ENCODE measurements at places on chromosomes 1 and 21.
A peak's percentile ranks its signal among the peaks of the same experiment; 100 is the strongest.

GRCh38 chr1:154407198-154408091 is 2.3 kb downstream of the IL6R start:
- DNase-seq: peak; percentile 83

- peak; percentile 19 for DNase-seq
Measured at GRCh38 chr1:94382201-94382600, 36.0 kb upstream of the ABCD3 start.

DNA sequence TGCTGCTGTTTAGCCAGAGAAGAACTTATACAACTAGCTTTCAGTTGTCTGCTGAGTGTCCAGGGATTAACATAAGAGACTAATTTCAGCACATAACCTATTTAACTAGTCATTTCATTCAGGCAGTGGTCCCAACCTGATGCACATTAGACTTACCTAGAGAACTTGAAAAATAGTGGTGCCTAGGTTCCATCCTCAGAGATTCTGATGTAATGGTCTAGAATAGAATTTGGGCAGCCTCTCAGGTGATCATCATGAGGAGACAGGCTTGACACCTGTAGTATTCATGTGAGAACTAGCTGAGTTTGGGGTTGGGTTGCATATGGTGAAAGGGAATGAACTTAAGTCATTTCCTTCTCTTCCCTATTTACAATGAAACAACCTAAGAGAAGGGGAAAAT is 24.8 kb downstream of the CNST start:
- no peak for DNase-seq

GRCh38 chr1:188891958-188892357 is 1585.7 kb downstream of the BRINP3 start:
- DNase-seq: no peak

DNA sequence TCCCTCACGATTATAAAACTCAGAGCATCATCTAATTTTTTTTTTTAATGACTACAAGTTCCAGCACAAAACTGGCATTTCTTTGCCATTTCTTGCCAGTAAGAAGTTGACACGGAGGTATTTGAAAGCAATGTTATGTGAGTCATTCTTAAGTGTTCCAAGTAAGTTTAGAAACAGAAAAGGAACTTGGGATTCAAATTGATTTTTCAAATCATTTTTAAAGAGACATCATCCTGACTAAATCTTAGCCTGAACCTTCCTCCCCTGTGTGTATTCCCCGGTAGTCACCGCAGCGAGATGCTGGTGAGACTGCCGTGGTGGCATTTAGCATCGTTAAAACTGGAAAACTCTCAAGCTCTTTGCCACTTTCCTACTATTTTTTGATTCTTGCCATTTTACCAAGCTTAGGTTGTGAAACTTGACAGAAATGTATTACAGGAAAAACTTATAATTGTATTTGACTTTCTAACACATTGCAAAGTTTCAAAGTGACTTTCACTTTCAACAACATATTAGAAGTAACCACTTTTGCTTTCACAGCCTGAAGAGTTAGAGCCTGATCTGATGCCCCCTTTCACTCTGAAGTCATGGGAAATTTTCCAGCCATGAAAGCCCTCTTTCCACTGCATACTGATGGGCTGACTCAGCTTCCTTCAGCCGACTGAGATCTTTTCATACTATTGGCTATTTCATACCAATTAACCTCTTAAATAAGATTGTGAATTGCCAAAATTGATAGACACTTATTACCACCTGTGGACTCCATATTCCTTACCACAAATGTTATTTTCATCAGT is 61.4 kb downstream of the OLFML2B start:
- no peak for DNase-seq

DNA sequence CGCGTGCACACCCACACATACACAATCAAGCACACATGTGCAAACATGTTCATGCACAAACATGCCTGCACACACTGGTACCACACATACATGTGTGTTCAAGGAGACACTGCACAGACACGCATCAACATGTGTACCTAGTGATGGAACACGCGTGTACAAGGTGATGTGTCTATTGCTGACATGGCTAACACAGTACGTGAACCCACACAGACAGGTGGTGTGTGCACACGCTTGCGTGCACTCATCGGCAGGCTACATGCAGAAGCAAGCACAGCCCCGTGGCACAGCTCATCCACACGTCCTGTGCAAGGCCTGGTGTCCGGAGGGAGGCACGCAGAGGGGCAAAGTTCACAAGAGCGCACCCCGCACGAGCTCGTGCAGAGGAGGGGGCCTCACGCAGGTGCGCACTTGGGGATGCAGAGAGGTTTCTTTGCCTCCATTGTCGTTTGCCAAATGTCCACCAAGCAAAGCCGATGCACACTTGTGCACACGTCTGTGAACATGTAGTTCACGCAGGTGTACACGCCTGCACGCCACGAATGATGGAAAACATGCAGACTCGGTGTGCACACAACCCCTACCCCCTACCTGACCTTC is 969 bp downstream of the ACAP3 start:
- DNase-seq: peak; percentile 52

DNA sequence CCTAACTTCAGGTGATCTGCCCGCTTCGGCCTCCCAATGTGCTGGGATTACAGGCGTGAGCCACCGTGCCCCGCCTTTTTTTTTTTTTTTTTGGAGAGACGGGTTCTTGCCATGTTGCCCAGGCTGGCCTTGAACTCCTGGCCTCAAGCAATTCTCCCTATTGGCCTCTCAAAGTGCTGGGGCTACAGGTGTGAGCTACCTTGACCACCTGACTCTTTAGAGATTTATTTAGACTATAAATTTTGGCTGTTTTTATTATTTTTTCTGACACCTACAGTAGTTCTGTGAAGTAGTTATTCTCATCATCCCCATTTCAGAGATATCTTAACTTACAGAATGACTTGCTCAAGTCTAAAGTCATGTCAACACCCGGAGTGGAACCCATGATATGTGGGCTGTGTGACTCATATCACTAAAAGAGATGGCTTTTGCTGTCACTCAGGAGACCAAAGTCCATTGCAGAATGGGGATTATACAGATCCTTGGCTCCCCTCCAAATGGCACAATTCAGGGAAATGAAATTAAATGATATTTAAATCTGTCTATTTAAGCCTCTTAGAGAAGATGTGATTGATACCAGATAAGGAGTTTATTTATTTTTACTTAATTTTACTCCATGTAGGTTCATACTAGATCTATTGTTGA is 93.2 kb downstream of the CTH start:
- no peak for DNase-seq

GRCh38 chr1:160499631-160500030 is 23.4 kb downstream of the SLAMF6 start:
- DNase-seq: no peak

- peak; percentile 66 for DNase-seq
Measured at GRCh38 chr1:228037401-228038386, 30.9 kb downstream of the WNT3A start.

DNA sequence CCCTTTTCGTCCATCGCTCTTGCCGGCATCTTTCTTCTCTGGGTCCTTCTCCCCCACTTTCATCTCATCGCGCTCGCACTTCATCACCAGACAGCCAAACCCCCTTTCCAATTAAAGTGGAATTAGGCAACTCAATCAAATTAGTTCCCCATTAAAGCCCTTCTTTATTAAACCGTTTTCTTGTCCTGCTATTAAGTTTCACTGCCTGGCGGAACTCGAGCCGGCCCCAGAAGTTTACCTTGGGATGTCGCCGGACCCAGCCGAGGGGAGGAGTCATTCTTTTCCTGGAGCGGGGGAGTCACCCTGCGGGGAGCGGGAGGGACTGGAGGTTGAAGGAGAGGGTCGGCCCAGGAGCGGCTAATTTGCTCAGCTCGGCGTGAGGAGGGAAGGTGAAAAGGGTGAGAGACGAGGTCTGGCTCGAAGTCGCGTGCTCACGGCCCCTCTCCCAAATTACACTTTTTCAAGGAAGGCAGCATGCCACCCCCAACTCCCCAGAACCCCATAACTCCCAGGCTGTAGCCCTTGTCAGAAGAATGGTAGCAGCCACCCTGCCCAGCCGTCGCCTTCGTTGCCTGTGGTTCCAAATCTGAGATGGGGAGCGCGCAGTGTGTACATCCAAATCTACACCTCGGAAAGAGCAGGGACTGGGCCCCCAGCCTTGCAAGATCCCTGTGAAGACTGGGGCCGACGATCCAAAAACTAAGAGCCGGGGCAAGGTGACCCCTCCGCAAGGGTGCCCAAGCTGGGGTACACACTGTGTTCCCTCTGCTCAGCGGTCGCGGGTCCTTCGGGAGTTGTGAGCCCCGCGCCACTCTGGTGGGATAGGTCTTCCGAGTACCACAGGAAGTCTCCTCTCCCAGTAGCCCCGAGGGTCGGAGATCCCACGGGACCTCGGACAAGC is 6.4 kb downstream of the DMRTA2 start:
- DNase-seq: no peak

DNA sequence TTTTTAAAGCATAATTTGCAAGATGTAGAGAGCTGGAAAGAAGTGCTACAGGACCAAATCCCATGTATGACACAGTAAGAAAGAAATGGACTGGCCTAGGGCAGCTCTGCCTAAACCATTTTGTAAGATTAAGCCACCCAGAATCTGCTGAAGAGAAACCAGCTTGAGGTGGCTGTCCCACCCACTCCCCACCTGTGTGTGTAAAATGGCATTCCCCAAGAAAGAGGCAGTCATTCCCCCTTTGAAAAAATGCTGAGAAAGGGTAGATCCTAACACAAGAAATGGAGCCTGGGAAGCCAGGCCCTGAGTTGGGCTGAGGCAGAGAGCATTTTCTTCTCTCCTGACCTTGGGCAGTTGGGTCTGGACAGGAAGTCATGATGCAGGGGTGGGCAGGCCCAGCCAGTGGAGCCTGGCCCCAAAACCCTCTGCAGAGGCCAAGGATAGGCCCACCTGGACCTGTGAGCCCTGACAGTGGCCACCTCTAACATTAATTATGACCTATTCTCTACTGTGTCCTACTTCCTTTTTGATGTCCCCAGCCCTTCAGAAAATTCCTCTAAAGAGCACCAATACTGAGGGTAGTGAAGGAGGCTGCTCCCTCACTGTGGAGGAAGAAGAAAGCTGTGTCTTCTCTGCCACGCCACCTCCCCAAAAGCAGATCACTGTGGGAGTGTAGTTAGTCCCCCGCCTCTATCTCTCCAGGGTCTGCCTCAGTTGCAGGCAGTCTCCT is 94.0 kb downstream of the EDEM3 start:
- no peak for DNase-seq

- DNase-seq: no peak
Measured at GRCh38 chr1:208164609-208165008, 79.6 kb downstream of the PLXNA2 start.

GRCh38 chr1:111475701-111476100 is 1.9 kb downstream of the C1orf162 start:
- DNase-seq: no peak

- DNase-seq: no peak
Measured at GRCh38 chr21:15968776-15969310, 239.1 kb downstream of the USP25 start.

- DNase-seq: no peak
Measured at GRCh38 chr1:57172040-57172439, 206.2 kb upstream of the C8B start.

DNA sequence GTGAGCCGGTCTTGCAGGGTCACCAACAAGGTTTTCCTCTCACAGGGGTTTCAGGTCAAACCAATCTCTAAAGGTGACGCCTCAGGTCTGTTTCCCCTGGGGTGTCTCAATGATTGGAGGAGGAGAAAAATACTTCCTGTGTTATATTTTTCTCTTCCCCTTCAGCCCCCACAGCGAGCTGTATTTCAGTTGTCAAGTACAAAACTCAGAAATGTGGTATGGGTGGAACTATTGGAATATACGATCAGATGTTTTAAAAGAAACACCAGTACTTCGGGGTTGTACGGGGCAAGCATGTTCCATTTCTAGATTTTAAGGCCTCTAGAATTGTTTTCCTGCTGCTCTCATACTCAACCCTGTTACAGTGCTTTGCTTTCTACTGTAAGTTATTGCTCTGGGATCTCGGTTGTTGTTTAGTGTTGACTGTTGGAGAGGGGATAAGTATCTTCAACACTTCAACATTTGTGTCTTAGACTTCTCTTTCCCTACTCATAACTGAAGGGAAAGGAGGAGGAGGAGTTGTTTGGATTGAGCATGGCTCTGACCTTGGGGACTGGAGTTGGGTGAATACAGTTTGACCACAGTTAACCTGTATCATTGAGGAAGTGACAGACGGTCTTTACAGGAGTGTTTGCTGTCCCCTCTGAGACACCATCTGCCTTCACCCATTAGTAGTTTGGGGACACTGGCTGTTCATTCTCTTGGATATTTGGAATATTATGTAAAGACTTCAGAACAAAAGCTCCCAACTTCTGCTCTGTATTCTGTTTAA is 2.0 kb downstream of the MAPKAPK2 start:
- no peak for DNase-seq

- DNase-seq: no peak
Measured at GRCh38 chr1:221644663-221645258, 97.1 kb downstream of the DUSP10 start.

GRCh38 chr21:33232291-33233034 is 2.7 kb downstream of the IFNAR2 start:
- DNase-seq: no peak
